Left renal cortex interstitium (tissue), 4 donors: ENCODE measurements at places on chromosomes 4 and X. TPM values are rescaled to one million over a fixed set of nuclear protein-coding genes. Genes with fewer than 3 reads are reported as not detected.

DNA sequence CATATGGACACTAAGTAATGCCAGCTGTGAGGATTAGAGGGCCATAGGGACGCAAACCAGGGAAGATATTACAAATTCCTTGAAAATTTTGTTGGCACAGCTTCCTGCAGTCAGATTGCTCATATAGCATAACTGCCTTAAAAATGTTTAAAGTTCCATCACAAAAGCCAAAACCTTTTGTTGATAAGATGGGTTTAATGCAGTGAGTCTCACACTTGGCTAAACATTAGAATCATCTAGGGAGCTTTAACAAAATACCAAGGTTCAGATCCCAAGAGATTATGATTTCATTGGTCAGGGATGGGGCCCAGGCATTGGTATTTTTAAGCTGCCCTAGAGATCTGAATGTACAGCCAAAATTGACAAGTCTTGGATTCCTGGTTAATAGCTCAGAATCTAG lies 376.5 kb upstream of the MAD2L1 start:
- no peak for DNase-seq

DNA sequence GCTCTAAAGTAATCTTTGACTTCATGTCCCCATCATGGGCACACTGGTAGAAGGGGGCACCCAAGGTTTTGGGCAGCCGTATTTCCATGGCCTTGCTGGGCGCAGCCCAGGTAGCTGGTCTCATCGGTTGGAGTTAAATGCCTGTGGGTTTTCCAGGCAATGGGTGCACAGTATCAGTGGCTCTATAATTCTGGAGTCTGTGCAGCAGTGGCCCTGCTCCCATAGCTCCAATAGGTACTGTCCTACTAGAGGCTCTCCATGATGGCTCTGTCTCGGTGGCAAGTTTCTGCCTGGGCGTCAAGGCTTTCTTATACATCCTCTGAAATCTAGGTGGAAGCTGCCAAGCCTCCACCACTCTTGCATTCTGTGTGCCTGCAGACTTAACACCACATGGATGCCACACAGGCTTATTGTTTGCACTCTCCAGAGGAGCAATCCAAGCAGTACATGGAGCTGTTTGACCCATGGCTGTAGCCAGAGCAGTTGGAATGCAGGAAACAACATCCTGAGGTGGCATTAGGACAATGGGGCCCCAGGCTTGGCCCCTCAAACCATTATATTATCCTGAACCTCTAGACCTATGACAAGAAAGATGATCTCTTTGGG lies 60.5 kb upstream of the UGT8 start:
- no peak for DNase-seq

DNA sequence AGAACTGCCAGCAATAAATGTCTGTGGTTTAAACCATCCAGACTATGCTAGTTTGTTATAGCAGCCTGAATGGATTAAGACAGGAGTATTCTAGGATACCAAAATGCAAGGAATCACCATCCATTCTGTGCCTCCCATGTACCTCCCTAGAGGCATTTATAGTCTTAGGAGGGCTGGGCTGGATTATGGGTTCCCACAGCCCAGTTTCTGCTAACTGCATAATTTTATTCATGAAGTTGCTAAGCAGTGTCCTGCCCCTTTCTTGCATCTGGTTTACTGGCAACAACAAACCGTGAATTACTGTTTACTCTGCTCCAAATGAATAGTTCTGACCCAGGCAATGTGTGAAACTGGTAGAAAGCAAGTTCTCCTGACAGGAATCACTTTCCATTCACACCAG lies 67.1 kb upstream of the PRKX start:
- DNase-seq = no peak

GRCh38 chrX:106378616-106379015 lies 210.5 kb downstream of the PWWP3B start:
- DNase-seq = no peak

- no peak for DNase-seq
These were observed 26.2 kb downstream of the TMEM144 start for GRCh38 chr4:158236304-158237030.

Gene CHRDL1
- polyA plus RNA-seq = 12.1 TPM

Gene MAGEA3
- polyA plus RNA-seq = not detected
